Aorta (tissue), 5 donors: ENCODE measurements at places on chromosomes 11 and 22.

GRCh38 chr11:128988242-128988970 lies 45.7 kb upstream of the TP53AIP1 start:
- no peak overlapping the region for H3K27ac ChIP-seq
- no peaks in the 10 kb centered on the region for H3K4me1 ChIP-seq
- no peak overlapping the region for H3K4me3 ChIP-seq
- H3K27me3 ChIP-seq, result no peaks in the 10 kb centered on the region
- no peaks in the 10 kb centered on the region for H3K36me3 ChIP-seq

DNA sequence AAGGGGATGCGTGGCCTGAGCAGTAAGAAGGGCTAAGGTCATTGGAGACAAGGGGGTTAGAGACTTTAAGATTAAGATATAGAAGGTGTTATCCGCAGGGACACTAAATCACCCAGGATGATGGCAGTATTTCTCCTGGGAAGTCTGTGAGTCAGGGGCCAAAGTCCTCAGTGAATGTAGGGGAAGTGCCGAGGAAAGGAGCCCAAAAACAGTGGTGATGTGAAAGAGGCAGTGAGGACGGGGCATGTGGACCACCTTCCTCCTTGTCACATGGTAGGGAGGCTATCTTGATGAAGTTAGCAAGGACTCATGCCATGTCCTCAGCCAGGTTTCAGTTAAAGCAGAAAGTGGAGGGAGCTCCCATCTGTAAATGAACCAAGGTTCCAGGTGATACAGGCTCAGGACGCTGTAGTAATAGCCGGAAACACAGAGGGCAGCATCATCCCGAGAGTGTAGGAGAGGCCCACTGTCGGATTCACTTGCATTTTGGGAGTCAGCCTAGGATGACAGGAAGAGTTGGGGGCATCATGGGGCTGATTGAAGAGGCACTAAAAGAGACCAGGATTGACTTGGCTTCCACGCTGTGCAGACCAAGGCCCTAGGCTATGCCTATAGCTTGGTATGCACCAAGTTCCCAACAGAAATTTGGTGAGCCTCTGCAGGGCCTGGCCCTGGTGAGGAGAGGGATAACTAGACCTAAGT lies 33.5 kb downstream of the WEE1 start:
- no peaks in the 10 kb centered on the region for H3K27me3 ChIP-seq
- no peaks in the 10 kb centered on the region for H3K36me3 ChIP-seq
- H3K27ac ChIP-seq, result no peak overlapping the region

GRCh38 chr11:118448294-118448693 lies 12.0 kb downstream of the KMT2A start:
- peaks cover 2% of the 10 kb centered on the region for H3K36me3 ChIP-seq
- no peak overlapping the region for H3K27ac ChIP-seq
- H3K4me1 ChIP-seq, result peaks cover 8% of the 10 kb centered on the region
- H3K27me3 ChIP-seq, result no peaks in the 10 kb centered on the region

GRCh38 chr11:29783506-29783905 lies 233.3 kb downstream of the KCNA4 start:
- H3K4me3 ChIP-seq, result no peak overlapping the region
- no peaks in the 10 kb centered on the region for H3K4me1 ChIP-seq
- DNase-seq, result no peak
- H3K36me3 ChIP-seq, result no peaks in the 10 kb centered on the region
- H3K27ac ChIP-seq, result no peak overlapping the region
- H3K27me3 ChIP-seq, result no peaks in the 10 kb centered on the region

- no peak overlapping the region for H3K27ac ChIP-seq
- H3K4me1 ChIP-seq, result peaks cover 2% of the 10 kb centered on the region
- DNase-seq, result no peak
- H3K4me3 ChIP-seq, result no peak overlapping the region
- no peaks in the 10 kb centered on the region for H3K27me3 ChIP-seq
- H3K36me3 ChIP-seq, result no peaks in the 10 kb centered on the region
Measured at GRCh38 chr11:14386081-14386480, 27.1 kb upstream of the RRAS2 start.

DNA sequence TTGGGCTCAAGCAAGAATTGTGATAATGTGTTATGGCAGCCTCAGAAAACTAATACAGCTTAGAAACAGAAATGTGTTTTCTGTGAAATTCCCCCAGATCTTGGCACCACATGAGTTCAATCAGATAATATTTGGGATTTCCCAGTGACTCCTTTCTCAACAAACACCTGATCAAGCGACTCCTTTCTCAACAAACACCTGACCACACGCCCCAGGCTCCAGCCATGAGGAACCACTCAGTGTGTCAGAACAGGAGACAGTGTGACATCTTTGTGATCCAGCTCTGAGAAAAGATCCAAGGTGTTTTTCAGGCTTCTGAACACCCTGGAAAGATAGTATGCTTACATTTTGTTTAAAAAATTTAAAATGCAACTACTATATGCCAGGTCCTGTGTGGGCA lies 1.9 kb upstream of the UVRAG start:
- no peaks in the 10 kb centered on the region for H3K36me3 ChIP-seq
- H3K27ac ChIP-seq, result no peak overlapping the region
- H3K27me3 ChIP-seq, result no peaks in the 10 kb centered on the region
- no peak overlapping the region for H3K4me3 ChIP-seq

- H3K36me3 ChIP-seq, result no peaks in the 10 kb centered on the region
- no peaks in the 10 kb centered on the region for H3K4me1 ChIP-seq
- H3K27ac ChIP-seq, result no peak overlapping the region
- no peak for DNase-seq
- H3K27me3 ChIP-seq, result no peaks in the 10 kb centered on the region
Measured at GRCh38 chr11:115924744-115925567, 420.7 kb upstream of the CADM1 start.
